ENCODE measurements at places on chromosomes 6 and 20.

GRCh38 chr6:24076011-24076410 lies 50.0 kb upstream of the NRSN1 start:
- no peak for DNase-seq

DNA sequence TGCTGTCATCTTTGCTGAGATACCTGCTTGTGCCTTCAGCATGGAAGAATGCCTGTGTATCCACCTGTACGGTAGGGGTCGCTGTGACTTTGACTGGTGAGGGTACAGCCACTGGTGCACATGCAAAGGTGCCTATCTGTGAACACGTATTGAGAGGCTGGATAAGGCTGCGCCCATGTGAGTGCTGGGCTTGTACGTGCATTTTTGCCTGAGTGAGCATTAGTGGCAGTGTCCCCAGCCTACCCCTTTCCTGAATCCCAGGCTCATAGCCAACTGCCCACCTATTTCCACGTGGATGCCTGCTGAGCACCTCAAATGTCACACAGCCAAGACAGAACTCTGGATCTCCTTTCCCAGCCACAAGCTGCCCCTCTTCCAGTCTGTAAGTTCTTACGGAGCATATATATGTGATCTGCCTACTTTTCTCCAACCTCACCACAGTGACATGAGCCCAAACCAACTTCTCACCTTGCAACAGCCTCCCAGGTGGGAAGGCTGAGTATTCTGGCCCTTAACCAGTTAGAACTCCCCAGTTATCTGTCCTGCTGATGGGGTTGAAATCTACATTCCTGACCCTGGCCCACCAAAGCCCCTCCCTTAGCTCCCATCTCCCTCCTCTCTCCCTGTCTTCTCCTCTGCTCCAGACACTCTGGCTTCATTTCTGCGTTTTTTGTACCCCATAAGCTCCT lies 1.1 kb upstream of the SLC2A10 start:
- DNase-seq = peak; percentile 28

GRCh38 chr6:144156338-144156737 lies 6.0 kb downstream of the STX11 start:
- no peak for DNase-seq

GRCh38 chr6:17483391-17484016 lies 90.1 kb downstream of the CAP2 start:
- no peak for DNase-seq

DNA sequence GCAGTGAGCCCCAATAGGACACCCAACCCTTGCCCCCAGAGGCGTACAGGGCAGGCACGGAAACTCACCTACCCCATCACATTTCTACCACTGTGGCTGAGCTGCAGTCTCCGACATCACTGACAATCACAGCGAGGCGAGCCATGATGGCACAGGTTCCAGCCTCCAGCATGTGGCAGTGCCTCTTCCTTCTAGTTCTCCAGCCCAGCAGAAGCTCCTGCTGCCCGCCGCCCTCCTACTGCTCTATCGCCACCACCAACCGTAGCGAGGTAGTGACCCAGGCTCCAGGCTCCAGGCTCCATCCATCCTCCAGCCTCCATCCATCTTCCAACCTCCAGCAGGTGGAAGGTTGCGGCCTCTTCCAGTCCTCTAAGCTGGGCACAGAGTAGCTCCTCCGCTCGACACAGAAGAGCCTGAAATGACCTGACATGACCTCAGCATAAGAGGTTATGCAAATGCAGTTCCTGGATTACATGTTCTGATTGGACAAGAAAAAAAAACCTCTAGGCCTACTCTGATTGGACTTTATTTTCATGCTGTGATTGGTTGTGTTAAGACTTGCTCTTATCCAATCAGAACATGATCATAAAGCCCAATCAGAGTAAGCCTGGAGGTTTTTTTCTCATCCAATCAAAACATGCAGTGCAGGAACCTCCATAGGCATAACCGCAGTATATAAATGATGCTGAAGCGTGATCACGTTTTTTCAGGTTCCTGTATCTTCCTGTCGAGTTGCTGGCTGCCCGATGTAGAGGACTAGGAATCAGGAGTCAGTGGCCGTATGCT lies 438.9 kb upstream of the ZNF337 start:
- no peak for DNase-seq

All from activated CD8-positive, alpha-beta T cell treated with anti-CD3 and anti-CD28 coated beads for 36 hours (primary cell).